ENCODE measurements at places on chromosomes 4 and X.

GRCh38 chr4:182745237-182745636 is 171.9 kb downstream of the DCTD start:
- no peak for DNase-seq

DNA sequence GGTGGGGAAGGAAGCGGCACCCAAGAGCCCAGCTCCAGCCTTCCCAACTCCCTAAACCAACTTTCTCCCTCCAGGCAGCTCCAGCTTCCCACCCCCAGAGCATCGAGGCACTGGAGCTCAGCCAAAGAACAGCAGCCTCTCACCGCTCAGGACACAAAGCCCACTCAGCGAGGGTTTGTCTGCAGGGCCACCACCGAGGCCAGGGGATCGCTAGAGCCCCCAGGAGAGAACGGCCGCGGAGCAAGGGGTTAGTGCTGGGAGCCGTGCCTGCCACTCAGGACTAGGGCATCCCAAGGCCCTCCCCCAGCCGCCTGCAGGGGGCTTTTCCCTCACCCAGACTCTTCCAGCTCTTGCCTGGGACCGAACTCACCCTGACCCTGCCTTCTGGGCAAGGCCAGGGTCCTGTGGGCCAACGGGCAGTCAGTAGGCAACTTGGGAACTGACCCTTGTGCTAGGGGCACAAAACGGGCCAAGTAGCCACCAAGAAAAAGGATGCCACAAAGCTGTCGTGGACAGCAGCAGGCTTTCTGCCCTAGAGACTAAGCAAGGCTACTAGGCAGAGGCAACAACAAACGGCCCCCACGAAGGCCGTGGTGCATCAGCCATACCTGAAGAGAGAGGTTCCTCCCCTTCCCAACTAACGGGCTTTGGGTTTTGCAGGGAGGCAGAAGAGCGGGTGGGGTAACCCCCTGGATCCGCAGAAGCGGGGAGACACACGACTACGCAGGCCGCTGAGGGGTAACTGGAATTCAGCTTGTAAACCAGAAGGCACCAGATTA is 2.3 kb downstream of the HCFC1 start:
- no peak for DNase-seq

DNA sequence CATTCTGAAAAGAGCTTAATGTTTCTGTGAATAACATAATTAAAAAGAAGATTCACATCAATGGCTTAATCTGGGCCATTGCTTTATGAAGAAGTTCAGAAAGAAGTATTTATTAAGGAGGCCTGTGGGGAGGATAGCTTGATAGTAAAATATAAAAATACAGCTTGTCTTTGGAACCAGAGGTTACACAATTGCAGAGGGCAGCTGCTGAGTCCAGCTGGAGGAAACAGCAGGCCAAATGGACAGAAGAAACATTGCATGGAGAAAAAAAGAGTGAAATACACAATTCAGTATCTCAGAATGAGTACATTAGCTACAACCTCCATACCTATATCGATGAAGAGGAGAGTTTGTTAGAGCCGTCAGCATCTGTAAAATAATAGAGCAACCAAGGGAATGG is 148.0 kb upstream of the NPY2R start:
- no peak for DNase-seq

GRCh38 chr4:144410230-144410783 is 235.6 kb upstream of the HHIP start:
- DNase-seq, result no peak

DNA sequence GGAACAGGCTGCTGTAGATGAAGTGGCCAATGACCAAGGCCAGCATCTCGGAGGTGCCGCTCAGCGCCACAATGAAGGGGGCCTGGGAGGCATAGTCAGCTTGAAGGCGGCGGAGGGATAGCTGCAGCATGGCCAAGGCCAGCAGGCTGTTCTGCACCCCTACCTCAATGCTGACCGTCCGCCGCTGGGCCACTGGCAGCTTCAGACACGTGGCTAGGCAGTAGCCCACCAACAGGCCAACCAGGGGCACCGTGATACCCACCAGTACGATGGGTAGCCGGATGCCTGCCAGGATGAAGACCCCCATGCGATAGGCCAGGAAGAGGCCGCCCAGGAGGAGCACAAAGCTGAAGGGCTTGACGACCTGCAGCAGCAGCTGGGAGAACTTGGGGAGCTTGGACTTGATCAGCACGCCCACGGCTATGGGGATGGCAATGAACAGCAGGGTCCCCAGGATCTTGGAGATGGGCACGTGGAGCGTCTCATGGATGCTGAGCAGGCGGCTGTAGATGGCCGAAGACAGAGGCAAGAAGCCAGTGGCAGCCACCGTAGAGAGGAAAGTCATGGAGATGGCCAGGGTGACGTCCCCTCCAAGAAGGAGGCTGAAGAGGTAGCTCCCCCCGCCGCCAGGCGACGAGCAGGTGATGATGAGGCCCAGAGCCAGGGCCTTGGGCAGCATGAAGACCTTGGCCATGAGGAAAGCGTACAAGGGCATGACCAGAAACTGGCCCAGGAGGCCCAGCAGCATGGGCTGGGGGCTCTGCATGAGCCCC is 1.3 kb upstream of the UBL4A start:
- no peak for DNase-seq

DNA sequence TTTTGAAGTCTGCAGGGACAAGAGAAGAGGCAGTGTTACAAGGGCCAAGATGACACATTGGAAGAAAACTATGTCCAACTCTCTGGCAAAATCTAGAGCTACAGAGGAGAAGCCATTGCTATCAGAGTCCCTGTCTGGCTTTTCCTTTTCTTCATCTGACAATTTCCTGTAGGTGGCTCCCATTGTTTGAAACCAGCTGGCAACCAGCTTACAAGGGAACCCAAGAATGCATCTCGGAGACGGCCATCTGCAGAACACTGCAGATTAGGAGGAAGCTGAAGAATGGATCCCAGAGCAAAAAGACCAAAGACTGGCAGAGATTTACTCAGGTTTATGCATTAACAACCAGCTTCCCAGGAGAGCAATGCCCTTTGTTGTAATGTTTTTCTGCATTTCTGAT is 216.2 kb upstream of the CTSO start:
- no peak for DNase-seq

GRCh38 chr4:94135701-94136100 is 72.0 kb upstream of the SMARCAD1 start:
- no peak for DNase-seq

GRCh38 chr4:91345632-91346031 is 958.1 kb upstream of the GRID2 start:
- no peak for DNase-seq

- no peak for DNase-seq
These were observed 1811.6 kb downstream of the ARAP2 start for GRCh38 chr4:34432706-34433105.

DNA sequence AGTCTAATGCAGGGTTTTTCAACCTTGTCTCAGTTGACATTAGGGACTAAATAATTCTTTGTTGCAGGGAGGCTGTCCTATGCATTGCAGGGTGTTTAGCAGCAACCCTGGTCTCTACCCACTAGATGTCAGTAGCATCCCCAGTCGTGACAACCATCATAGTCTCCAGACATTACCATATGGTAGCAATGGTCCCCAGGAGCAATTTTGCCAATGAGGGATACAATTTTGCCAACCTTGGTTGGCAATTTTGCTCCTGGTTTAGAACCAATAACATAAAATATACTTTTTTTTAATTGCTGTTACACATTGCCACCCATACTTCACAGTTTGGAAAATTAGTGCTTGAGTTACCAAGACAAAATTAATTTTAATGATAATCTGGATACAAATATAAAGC is 6.0 kb downstream of the EREG start:
- peak; percentile 13 for DNase-seq

DNA sequence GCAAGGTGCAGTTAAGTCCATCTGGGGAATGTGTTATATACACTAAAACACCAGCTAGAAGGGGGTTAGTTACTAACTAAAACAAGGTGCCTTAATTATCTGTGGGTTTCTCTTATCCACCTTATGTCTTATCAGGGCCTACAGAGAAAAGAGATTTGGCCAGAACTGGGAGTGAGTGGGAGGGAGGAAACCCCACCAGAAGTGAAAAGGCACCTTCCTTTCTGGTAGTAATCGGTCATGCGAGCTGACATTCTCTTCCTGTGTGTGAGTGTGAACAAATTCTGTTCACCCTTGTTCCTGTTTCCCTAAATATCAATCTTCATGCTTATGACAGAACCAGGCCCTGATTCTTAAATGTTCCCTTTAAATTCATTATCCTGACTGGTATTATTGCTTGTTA is 43.5 kb downstream of the SRPX2 start:
- DNase-seq, result no peak

DNA sequence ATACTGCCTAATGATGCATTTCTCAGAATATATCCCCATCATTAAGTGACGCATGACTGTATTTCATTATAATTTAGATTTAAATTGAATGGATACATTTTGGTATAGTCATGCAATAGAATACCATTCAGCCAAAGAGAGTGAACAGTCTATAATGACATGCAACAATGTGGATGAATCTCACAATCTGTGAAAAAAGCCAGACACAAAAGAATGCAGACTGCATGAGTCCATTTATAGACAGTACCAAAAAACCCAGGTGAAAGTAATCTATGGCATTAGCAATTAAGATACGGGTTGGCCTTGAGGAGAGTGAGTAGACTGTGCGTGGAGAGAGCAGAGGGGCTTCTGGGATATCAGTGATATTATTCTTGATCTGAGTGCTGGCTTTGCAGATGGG is 239.7 kb upstream of the PGRMC2 start:
- no peak for DNase-seq

DNA sequence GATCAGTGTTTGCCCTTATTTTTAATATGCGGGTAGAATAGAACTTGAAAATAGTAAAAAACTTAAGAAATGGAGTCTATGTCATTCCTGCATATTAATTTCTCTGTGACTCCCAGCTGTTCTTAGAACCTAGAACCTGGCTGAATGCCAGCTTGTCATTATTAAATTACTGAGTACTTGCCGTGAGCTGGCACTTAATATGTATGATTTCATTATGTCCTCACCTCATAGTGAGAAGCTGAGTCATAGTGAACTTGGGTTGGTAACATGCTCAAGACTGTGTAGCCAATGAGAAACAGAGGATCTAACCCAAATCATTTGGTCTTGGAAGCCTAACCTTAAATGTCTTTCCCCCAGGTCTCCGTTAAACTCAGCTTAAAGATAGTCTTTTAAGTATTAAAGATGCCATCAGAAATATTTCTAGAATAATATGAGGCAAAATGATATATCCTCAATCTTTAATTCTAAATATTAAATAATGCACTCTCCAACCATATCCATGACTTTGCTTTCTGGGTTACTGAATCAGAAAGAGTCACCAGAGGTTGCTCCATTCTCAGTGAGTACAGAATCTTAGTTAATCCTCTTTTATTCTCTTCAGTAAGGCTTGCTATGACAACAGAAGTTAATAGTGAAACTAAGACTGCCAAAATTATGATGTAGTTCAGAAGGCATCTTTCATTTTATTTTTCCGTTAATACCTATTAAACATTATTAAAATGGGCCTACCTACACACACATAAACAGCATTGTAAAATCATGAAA is 58.6 kb upstream of the TLL1 start:
- no peak for DNase-seq

- no peak for DNase-seq
These were observed 8.5 kb downstream of the TIGD2 start for GRCh38 chr4:89119836-89120235.

- DNase-seq, result no peak
These were observed 31.4 kb upstream of the SPATA4 start for GRCh38 chr4:176226736-176227135.

GRCh38 chr4:72994670-72995069 is 74.8 kb downstream of the COX18 start:
- no peak for DNase-seq

DNA sequence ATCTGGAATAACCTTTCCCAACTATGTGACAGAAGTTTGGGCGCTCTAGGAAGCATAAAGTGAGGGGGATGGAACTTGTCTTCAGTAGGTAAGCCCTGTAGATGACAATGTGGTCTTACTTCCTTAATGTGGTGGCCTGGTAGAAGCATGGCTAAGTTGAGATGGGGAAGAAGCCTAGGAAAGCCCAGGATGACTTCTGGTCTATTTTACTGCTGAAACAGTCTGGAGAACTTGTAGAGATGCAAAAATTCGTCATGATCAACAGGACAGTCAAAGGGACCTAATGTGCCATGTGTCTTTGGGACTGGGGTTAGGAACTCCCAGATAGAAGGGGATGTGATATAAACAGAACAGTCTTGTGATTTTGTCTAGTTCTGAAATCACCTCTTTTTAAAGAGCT is 40.8 kb downstream of the CCNG2 start:
- DNase-seq, result no peak

DNA sequence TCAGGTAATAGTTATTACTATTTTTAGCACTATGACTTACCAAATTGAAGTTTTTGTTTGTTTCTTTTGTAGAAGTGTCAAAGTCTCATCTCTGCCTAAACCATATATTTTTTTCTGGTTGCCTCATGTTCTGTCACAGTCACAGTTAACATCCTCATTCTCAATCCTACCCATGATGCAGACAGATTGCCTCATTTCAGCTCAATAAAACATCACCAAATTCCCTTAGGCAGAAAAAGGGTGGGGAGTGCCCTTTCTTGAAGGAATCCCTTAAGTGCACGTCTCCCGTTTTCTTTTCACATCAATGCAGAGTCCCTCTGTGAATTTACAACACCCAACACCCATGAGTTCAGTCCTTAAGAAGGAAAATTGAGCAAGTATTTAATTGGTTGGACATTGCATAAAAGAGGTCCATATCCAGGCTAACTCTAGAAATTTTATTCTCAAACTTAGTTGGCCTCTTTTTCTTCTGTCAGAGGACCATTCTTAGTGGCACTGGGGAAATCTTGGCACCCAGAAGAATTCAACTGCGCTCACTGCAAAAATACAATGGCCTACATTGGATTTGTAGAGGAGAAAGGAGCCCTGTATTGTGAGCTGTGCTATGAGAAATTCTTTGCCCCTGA is 103.7 kb upstream of the BMPR1B start:
- DNase-seq, result no peak

GRCh38 chr4:122920473-122920872 is 1.9 kb downstream of the NUDT6 start:
- no peak for DNase-seq

DNA sequence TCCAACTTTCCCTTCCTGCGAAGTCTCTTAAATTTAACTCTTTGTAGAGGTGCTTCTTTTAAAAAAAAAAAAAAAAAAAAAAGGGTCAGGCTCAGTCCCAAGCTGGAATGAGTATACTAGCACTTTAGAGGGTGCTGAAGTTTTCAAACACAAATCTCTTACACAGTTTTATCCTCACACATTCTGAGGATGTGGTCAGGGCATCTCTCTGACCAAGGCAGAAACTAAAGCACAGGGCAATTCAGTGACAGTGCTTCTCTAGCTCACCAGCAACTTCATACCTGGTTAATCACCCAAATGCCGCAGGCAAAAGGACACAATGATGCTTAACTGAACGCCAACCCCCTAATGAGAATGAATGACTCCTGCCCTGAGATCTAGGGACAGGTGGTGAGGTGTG is 9.8 kb upstream of the PGM2 start:
- DNase-seq, result no peak

GRCh38 chr4:79025170-79025569 is 85.9 kb upstream of the PAQR3 start:
- DNase-seq, result no peak

GRCh38 chrX:10121787-10122186 is 35.0 kb upstream of the CLCN4 start:
- no peak for DNase-seq

- DNase-seq, result no peak
These were observed 4.0 kb downstream of the DUSP9 start for GRCh38 chrX:153650959-153651358.

GRCh38 chr4:168832763-168833575 is 177.1 kb downstream of the CBR4 start:
- DNase-seq, result no peak

- DNase-seq, result peak; percentile 49
These were observed 22.4 kb upstream of the CLTRN start for GRCh38 chrX:15686818-15687685.

- DNase-seq, result peak; percentile 41
These were observed 37.2 kb upstream of the FAM9C start for GRCh38 chrX:13081395-13082205.

GRCh38 chr4:183455431-183456195 is 11.2 kb downstream of the CDKN2AIP start:
- DNase-seq, result peak; percentile 27

Data from DND-41 (cell line).